Central memory CD4-positive, alpha-beta T cell (primary cell): ENCODE measurements at places on chromosomes 2 and 18.

- no peak for DNase-seq
Observed at GRCh38 chr2:212745359-212745758, 206.8 kb upstream of the ERBB4 start.

- DNase-seq = no peak
Observed at GRCh38 chr2:16493788-16494187, 171.8 kb downstream of the CYRIA start.

- no peak for DNase-seq
Observed at GRCh38 chr2:241555711-241556110, 2.8 kb upstream of the BOK start.

DNA sequence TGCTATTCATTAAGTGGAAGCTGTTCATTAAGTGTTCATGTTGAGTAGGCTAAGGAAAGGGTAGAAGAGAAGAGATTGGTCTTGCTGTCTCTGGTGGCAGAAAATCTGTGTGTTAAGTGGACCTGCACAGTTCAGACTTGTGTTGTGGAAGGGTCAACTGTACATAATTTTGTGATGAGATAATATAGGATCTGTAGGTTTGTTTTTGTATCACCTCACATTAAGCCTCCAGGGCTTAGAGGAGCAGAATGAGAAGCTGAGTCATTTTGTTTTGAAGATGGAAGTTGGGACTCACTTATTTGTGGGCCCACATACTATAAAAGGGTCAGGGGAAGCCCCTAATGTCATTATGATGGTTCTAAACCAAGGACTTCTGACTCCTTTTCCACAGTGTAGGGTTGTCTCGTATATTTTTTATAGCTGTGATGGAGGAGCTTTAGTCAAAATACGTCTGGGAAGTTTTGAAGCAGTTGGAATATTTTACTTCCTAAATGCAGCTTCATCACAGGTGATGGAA lies 18.2 kb downstream of the PMS1 start:
- DNase-seq = no peak

GRCh38 chr2:74462786-74463105 lies 2.4 kb downstream of the MOGS start:
- DNase-seq = no peak

- no peak for DNase-seq
Observed at GRCh38 chr2:185201063-185201462, 537.5 kb upstream of the FSIP2 start.

- no peak for DNase-seq
Observed at GRCh38 chr2:113218283-113219091, 44.7 kb downstream of the PSD4 start.
